ENCODE measurements at places on chromosomes 7 and 10.

DNA sequence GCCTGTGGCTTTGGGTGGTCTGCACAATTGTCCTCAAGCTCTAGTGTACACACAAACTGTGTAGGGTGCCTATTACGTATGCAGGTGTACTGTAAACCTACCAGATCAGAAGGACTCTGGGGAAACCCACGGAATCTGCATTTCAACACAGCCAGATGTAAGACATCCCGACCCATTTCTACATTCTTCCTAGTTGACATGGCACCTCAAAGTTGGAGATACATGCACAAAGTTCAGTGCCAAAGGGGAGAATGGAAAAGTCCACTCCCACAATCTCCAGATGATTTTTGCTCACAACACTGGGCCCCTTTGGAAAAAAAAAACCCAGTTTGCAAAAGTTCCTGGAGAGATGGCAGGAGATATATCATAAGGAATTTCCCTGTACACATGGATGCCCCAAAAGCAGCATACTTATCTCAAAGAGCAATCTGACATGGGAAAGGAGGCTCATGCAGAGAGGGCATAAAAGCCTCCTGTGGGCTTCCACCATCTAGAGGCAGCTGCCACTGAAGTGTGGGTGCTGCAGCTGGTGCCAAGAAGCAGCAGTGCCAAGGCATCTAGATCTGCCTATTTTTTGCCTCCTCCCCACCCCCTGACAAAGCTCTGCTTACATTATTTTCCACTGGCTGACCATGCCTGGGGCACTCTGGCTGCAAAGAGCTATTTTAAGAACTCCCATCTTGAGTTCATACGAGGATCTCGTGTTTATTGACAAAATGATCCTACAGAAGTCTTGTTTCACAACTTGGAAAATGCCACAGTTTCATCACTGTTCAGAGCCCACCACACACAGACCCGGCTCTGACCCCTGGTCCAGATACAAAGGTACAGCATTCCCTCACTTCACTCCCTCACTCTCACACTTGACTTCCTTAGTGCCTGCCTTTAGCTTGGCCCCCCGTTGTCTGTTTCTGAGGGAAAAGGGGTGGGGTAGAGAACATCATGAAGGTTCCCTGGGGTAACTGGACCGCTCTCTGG is 12.9 kb downstream of the TECTB start:
- H3K36me3 ChIP-seq, result no peaks in the 10 kb centered on the region
- peaks cover 11% of the 10 kb centered on the region for H3K27me3 ChIP-seq
- H3K4me3 ChIP-seq, result no peak overlapping the region

GRCh38 chr10:72893136-72893798 is at the start of gene OIT3:
TSS of gene OIT3 (plus strand) at chr10:72893739. CDS start at chr10:72893799, 60 bp downstream.
- DNase-seq, result no peak
- H3K4me3 ChIP-seq, result no peak within 1 kb of the TSS
- H3K4me1 ChIP-seq, result no peaks in the 10 kb centered on the region
- peaks cover 4% of the 10 kb centered on the region for H3K36me3 ChIP-seq

GRCh38 chr10:132922872-132923271 is 19.5 kb downstream of the CFAP46 start:
- H3K27ac ChIP-seq, result no peak overlapping the region
- no peaks in the 10 kb centered on the region for H3K4me1 ChIP-seq
- no peaks in the 10 kb centered on the region for H3K36me3 ChIP-seq
- DNase-seq, result no peak
- no peak overlapping the region for H3K4me3 ChIP-seq
- H3K27me3 ChIP-seq, result no peaks in the 10 kb centered on the region

DNA sequence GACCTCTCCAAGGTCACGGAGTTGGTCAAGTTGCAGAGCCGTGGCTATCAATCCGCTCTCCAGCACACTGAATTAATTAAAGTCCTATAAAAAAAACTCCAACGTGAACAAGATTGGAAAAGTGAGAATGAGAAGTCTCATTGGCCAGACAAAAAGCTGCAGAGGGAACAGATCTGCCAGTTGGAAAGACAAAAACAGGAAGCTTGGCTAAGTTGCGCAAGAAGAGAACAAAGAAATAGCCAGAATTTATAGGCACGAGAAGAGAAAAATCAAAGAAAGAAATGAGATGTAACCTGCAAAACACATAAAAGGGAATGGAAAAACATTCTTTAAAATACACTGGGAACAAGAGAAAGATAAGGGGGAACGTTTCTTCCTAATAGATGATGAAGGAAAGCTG is 45.7 kb upstream of the CRTAC1 start:
- no peak overlapping the region for H3K27ac ChIP-seq
- H3K4me1 ChIP-seq, result no peaks in the 10 kb centered on the region
- no peak for DNase-seq
- no peak overlapping the region for H3K4me3 ChIP-seq
- H3K27me3 ChIP-seq, result no peaks in the 10 kb centered on the region
- H3K36me3 ChIP-seq, result no peaks in the 10 kb centered on the region

GRCh38 chr10:36676756-36677430 is 448.5 kb upstream of the ANKRD30A start:
- no peak overlapping the region for H3K4me3 ChIP-seq
- H3K4me1 ChIP-seq, result no peaks in the 10 kb centered on the region
- H3K27me3 ChIP-seq, result no peaks in the 10 kb centered on the region
- H3K36me3 ChIP-seq, result no peaks in the 10 kb centered on the region
- no peak for DNase-seq

DNA sequence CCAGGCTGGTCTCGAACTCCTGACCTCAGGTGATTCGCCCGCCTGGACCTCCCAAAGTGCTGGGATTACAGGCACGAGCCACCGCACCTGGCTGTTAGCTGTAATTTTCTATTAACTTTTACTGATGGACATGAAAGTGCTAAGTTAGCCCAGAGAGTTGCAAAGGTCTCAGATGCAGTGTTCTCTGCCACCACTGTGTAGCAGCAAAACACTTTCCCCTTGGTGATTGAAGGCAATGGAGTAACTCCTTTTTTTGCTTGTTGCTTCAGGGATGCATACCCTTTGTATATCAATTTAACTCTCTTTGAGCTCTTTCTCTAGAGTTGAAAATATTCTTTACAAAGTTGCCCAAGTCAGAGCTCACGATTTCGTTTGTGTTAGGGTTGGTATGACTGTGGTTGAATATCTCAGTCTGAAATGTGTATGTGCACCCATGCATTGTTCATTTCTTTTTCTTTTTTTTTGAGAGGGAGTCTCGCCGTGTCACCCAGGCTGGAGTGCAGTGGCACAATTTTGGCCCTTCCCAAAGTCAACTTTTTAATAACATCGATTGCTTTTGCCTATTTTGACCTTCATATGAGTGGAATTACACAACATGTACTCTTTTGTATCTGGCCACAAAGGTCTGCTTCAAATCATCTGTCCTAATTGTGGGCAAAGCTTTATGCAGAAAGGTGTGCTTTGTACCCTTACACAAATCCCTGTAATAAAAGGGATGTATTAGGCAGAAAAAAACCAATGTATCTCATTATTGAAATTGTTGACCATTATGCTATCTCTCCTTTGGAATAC is 52.6 kb downstream of the GTF2I start:
- H3K4me3 ChIP-seq, result no peak overlapping the region
- H3K4me1 ChIP-seq, result no peaks in the 10 kb centered on the region
- peaks cover 88% of the 10 kb centered on the region for H3K36me3 ChIP-seq
- H3K27me3 ChIP-seq, result no peaks in the 10 kb centered on the region

GRCh38 chr10:130022511-130023299 is 58.6 kb upstream of the EBF3 start:
- no peaks in the 10 kb centered on the region for H3K36me3 ChIP-seq
- no peak overlapping the region for H3K27ac ChIP-seq
- no peak overlapping the region for H3K4me3 ChIP-seq
- H3K27me3 ChIP-seq, result no peaks in the 10 kb centered on the region
- DNase-seq, result no peak

DNA sequence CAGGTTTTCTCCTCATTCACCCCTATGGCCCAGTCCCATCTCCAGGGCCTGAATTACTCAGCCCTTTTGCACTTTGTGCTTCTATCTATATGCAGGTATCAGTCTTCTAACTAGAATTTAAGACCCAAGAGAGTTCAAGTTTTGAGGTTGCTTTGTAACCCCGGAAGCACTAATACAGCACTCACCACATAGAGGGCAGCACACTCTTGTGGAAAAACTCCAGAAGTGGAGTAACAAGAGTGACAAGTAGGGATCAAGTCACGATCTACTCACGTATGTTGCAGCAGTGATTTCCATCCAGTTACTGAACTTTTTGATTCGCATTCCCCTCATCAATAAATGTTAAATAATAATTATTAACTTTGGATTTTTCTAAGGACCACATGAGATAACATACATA is 151.0 kb downstream of the CHCHD3 start:
- no peaks in the 10 kb centered on the region for H3K27me3 ChIP-seq
- H3K4me3 ChIP-seq, result no peak overlapping the region
- DNase-seq, result no peak
- no peak overlapping the region for H3K27ac ChIP-seq

GRCh38 chr10:122044713-122045112 is 55.8 kb downstream of the TACC2 start:
- no peaks in the 10 kb centered on the region for H3K36me3 ChIP-seq
- H3K27ac ChIP-seq, result no peak overlapping the region
- H3K4me1 ChIP-seq, result no peaks in the 10 kb centered on the region

DNA sequence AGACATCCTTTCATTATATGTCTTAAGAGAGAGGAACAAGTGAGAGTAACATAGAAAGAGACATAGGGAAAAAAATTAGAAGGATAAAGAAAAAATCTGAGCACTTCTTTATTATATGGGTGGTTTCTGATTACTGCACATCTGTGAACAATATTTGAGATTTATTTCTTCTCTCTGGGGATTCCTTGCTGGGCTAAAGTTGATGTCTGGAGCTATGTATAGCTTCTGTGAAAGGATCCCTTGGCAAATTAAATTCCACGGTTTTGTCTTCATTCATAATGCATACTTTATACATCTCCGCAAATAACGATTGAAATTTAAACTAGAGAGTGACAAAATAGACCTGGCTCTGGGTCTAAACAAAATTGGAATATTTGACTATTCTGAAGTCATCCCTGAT is 232.2 kb upstream of the CTBP2 start:
- no peaks in the 10 kb centered on the region for H3K36me3 ChIP-seq
- no peak overlapping the region for H3K27ac ChIP-seq
- H3K4me3 ChIP-seq, result no peak overlapping the region
- H3K4me1 ChIP-seq, result no peaks in the 10 kb centered on the region

DNA sequence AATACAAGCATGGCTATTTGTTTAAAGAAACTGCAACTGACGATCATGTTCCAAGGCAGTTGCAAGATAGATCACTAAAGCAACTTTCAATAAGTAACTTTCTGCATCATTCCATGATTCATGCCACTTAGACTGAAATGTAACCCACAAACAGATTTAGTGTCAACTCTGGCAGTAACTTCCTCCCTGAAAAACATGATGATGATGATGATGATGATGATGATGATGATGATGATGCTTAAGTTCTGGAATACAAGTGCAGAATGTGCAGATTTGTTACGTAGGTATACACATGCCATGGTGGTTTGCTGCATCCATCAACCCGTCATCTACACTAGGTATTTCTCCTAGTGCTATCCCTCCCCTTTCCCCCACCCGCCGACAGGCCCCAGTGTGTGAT is 754.7 kb downstream of the INHBA start:
- H3K4me3 ChIP-seq, result no peak overlapping the region
- no peaks in the 10 kb centered on the region for H3K4me1 ChIP-seq
- no peak for DNase-seq
- no peak overlapping the region for H3K27ac ChIP-seq
- H3K36me3 ChIP-seq, result no peaks in the 10 kb centered on the region
- H3K27me3 ChIP-seq, result no peaks in the 10 kb centered on the region

All from activated T-helper 2 cell treated with anti-CD3 and anti-CD28 coated beads, Interferon-gamma antibody, Interleukin-2, Interleukin-4, amounts not matched to agents 10 μg/mL and 5 μg/mL and 100 μg/mL, durations not matched to agents 14 hours and 24 hours and 36 hours (primary cell).